NCI-H82 (cell line): ENCODE measurements at places on chromosomes 6 and 20.

DNA sequence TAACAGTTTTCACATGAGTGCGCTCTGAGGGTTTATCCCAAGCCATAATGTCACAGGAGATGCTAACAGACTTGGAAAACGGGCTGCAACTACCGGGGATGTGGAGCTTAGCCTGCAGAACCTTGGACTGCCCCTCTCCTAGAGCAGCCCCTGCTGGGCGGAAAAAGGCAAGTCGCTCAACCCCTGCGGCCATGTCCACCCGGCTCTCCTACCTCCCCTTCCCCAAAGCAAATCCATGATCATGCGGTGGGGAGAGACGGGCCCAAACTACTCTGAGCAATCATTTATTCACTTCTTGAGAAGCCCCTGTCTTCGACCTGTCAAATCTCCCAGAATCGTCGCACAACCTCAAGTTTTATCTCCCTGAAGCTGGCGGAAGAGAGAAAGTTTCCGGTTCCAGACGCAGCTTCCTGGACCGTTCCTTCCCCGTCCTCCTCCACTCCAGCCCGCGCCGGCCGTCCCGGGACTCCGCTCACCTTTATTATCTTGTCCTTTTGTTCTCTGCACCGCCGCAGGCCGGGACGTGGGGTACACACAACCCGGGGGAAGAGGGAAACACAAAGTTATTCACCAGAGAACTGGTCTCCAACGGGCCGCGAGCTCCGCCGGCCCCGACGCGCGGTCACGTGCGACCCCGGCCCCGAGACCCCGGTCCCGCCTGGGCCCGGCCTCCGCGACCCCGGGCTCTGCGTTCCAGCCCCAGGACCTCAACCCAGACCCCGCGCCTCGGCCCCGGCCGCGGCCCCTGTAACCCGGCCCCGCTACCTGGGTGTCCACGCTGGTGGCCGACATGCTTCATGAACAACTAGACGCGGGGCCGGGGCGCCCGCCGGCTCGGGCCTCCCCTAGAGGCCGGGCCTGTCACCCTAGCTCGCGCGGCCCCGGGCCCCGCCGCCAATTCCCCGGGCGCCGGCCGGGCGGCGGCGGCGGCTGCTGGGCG lies 560 bp downstream of the YTHDF1 start:
- DNase-seq: peak; percentile 69

- DNase-seq: no peak
Observed at GRCh38 chr6:128275681-128276080, 244.7 kb downstream of the PTPRK start.

GRCh38 chr6:170186941-170187668 lies 103.8 kb downstream of the DLL1 start:
- DNase-seq: no peak

DNA sequence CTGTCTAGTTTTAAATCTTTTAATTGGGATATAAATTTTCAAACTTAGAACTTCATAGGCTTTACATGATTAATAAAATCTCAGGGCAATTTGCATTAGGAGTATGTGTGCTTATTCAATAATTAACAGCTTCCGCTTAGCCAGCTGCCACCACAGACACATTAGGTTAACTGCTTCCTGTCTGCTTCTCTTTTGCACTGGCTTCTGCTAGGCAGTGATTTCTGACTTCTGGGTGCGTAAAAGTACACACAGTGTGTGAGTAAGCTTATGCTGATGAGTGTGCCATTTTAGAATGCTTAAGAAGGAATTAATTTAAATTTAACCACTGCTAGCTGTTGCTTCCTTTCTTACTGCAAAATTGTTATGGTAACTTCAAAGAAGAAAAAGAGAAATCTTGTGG lies 73.9 kb downstream of the F13A1 start:
- DNase-seq: peak; percentile 57

- no peak for DNase-seq
Observed at GRCh38 chr6:164095056-164095455, 680.5 kb downstream of the QKI start.

DNA sequence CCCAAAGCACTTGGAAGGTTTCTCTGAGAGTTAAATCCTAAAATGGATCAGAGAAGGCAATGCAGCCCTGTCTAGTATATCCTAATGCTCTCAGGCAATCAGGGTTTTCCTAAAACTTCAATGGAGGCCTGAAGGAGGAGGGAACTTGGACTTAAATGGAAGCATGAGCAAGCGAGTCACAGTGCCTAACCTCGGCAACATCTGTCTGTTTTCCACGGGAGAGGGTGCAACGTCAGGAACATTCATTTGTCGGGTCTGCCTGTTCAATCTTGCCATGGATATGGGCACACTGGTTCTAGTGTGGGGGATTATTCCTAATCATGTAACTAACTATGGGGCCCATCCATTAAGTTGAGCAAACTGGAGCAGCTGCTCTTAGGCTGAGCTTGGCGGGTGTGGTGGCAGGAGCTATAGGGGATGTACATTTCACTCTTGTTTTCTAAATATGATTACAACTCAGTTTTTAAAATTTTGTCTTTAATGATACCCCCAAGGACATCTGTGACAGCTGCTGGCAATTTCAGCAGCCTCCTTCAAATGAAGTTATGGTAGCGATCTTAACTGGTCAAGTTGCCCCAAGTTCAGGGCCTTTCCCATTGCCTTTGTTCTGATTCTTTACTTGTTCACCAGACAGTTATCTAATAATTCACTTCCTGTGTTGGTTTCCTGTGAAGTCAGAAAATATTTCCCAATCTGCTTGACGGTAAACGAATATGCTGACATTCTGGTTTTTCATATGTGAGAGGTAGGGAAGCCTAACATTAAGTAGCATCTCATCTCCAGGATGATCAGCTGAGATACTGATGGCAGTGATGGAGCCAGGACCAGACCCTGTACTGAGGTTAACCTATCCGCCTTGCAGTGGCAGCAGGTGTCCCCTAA lies 21.6 kb downstream of the DSE start:
- peak; percentile 29 for DNase-seq

DNA sequence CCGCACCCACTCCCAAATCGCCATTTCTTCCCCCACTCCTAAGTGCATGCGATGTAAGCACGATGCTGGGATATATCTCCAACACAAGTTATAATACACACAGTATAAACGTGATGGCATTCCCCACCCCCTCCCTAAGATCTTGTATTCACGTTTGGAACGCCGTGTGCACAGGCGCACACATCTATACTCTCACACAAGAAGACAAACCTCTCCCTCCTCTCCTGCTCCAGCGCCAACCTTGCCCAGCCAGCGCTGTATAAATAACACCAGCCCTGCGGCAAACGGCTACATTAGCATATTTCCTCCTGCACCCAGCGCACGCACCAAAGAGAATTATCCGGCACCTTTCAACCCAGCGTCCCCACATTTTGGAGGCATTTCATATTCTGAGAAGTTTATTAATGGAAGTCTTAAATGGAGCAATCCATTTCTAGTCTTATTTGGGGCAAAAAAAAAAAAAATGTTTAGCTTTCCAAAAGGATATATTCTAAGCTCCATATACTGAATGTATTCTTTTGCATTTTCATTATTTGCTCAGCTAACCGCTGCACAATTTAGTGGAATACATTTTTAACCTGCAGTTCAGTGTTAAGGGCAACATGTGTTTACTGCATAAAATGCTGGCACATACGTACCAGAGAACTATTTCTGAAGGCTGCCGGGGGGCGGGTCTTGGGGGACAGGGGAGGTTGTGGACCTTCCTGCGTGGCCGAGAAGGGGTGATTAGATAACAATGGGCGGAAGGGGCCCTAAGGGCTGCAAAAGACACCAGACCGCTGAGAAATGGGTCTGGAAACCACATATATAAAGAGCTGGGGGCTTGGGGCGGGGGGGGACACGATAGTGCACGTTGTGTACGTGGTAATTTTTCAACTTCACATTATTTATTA lies 1.1 kb upstream of the SLC22A23 start:
- DNase-seq: peak; percentile 63

- peak; percentile 88 for DNase-seq
Observed at GRCh38 chr20:33702861-33703260, 16.7 kb upstream of the E2F1 start.

DNA sequence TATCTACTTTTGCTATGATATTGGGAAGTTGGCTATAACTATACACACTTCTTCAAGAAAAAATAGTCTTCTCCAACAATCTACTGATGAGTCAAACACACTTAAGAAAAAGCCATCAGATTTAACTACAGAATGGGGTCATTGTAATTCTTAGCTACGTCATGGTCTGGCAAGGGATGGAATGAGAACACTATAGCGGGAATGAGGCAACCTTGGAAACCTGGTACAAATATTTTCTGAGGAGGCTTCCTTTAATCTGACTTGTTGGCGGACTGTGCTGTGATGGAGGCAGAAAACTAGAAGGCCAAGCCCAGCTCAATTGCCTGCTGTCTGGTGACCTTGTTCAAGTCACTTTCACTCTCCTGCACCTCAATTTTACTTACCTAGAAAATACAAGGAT lies 586.8 kb upstream of the JAG1 start:
- DNase-seq: no peak

DNA sequence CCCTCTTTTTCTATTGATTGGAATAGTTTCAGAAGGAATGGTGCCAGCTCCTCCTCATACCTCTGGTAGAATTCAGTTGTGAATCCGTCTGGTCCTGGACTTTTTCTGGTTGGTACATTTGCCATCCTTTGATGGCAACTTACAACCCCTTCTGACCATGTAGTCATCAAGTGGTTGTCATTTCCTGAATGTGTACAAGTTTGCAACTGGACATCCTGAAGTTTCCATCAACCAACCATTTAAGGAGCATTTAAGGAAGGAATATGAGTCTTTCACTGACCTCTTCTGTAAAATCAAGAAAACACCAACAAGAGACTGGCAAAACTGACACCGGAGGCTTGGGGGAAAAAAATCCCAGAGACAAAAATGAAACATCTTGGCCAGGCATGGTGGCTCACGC lies 97.4 kb downstream of the RIN2 start:
- no peak for DNase-seq

GRCh38 chr6:43408259-43408658 lies 19.1 kb upstream of the ABCC10 start:
- no peak for DNase-seq

- no peak for DNase-seq
Observed at GRCh38 chr20:1062334-1063010, 55.9 kb upstream of the PSMF1 start.

- DNase-seq: no peak
Observed at GRCh38 chr6:89270951-89271721, 44.0 kb downstream of the GABRR2 start.

- DNase-seq: no peak
Observed at GRCh38 chr20:33276303-33277113, 6.5 kb upstream of the BPIFB1 start.

DNA sequence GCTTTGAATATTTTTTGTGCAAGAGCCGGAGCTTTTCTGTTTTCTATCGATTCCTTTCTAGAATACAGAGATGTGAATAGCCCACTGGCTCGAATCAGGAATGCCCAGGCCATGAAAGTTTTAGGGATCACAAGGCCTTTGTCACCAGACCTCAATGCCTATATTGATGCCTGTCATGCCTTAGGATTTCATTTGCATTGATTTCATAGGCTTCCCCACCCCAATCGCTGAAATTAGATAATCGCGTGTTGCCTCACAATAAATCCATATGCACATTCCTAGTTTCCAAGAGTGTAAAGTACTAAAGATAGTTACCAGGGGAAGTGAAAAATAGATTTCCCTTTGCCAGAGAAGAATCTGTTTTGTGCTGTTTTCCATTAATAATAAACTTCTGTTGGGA lies 150.8 kb downstream of the SASH1 start:
- no peak for DNase-seq

- DNase-seq: no peak
Observed at GRCh38 chr6:167279766-167280446, 11.2 kb upstream of the UNC93A start.

DNA sequence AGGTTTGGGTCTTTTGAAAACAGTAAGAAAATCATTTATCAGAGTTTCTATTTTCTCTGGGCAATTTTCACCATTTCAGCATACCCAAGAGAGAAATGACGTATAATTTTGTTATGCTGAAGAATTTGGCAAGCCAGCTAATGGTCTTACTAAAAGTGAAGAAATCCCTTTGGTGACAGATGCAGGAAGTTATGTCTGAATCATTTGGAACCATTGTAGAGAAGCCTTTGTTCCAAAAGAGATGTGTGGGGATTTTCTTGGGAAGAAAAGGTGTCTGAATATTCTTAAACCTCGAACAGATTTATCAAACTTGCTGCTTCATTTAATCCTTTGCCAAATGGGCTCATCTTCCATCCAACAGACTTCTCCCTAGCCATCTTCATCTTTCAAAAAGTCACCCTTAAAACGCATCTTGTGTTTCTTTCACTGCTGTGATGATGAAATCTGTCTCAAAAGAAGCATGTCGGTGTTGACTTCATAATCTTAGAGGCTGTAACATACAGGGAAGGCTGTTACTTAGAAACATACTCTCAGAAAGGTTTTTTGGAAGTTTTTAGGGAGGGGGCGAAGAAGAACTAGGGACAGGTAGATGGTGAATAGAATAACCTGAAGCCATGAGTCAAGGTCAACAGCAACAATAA lies 39.5 kb downstream of the CITED2 start:
- DNase-seq: no peak

DNA sequence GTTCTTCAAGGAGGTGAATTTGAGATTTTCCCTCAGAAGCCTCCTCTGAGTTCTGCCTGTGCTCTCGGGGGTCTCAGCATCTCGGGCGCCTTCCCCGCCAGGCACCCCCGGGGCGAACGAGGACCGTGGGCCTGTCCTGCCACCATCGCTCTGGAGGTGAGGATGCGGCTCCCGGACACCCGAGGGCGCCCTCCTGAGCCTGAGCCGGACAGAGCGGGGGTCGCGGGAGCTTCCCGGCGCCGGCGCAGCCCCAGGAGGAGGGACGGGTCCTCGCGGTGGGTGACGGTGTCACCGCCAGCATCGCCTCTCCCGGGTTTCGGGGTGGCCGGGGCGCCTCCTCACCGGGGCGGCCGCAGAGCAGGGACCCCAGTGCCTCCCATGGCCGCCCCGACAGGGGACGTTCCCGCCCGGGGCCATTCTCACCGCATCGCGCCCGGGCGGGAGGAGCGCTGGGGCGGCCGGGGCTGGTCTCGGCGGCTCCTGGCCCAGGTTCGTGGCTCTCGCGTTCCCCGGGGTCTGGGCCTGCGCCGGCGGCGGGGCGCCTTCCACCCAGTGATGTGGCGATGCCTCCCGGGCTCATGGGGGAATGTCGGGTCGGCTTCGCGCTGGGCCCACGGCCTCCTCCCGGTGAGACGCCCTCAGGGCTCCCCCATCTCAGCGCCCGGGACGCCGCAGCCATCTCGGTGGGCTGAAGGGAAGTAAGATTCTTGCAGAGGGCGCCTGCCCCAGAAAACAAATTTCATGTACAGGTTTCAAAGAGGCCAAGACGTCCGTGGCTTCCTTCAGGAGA lies 210.5 kb downstream of the ERMARD start:
- DNase-seq: no peak

- DNase-seq: no peak
Observed at GRCh38 chr6:11805259-11806053, 26.9 kb upstream of the ADTRP start.

- DNase-seq: no peak
Observed at GRCh38 chr6:141988327-141988726, 144.4 kb upstream of the GJE1 start.

DNA sequence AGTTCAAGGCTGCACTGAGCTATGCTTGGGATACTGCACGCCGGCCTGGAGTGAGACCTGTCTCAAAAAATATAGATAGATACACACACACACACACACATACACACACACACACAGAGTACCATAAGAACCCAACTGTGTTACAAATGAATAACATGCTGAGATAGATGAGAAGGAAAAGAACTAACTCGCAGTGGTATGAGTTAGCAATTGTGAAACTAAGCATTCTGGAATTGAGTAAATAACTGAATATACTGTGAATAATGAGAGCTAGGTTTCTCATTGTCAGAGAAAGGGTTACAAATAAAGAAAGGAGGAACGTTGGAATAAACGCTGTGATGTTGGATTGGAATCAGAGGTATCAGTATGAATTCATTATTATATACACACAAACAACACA lies 14.6 kb upstream of the FAXC start:
- DNase-seq: no peak
